ENCODE measurements at places on chromosomes 7 and 10.

DNA sequence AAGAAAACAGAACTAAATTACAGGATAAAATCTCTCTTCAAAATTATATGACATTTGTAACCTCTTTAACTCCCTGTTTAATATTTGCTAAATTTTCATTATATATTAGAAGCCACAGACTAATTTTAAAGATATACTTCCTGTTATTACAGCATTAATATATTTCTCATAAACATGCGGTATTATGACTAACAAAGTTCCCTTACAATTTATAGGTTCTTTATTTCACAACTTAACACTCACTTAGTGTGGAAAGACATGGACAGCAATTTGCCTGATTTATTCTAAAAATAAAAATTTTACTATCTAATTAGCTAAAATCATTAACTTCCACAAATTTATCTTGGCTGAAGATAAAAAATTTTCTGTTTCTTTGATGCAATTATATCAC lies 29.0 kb downstream of the CTNNA3 start:
- DNase-seq = no peak

- no peak for DNase-seq
These were observed 23.0 kb downstream of the ADGRA1 start for GRCh38 chr10:133110609-133111275.

DNA sequence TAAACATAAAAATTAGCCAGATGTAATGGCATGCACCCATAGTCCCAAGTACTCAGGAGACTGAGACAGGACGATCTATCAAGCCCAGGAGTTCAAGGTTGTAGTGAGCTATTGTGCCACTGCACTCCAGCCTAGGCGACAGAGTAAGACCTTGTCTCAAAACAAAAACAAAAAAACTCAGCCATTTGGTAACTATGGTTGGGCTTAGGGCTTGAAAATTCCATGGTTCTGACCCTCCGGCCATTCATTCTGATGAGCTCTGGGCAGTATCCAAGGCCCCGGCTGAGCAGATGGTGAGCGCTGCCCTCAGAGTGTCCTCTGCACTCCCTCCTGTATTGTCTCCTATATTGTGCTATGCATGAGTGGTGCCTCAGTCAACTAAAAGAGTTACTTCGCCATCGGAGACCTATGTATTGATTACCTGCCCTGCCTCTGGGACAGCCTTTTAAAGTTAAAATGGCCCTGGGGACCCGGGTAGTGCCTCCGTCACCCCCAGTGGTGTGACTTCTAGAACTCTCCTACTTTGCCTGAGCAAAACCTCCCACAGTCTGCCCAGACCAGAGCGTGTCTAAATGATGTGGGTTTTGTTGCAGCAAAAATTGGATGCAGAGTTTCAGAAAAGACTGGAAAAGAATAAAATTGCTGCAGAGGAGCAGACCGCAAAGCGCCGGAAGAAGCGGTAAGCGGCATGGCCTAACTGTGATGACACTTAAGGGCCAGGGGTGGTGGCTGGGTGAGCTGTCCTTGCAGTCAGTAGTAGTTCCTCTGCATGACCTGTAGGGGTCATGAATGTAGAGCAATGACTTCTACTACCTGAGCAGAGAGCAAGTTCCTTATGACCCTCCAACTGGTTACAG lies 8.1 kb downstream of the PRKRIP1 start:
- no peak for DNase-seq

GRCh38 chr7:92685136-92686042 lies 95.2 kb upstream of the FAM133B start:
- no peak for DNase-seq

GRCh38 chr10:113261611-113262091 lies 291.2 kb upstream of the HABP2 start:
- DNase-seq = no peak

- no peak for DNase-seq
These were observed 13.4 kb upstream of the WDFY4 start for GRCh38 chr10:48670978-48671913.

GRCh38 chr7:140726281-140726680 lies 29.8 kb downstream of the NDUFB2 start:
- no peak for DNase-seq
